NB4 (cell line): ENCODE measurements at places on chromosomes 12 and 14.

GRCh38 chr12:29317556-29318363, 63.2 kb downstream of the ERGIC2 start:
- peak; percentile 92 for DNase-seq

GRCh38 chr14:62745496-62745895, 299.8 kb downstream of the KCNH5 start:
- DNase-seq: no peak

GRCh38 chr14:45868863-45869262, 615.9 kb upstream of the MIS18BP1 start:
- no peak for DNase-seq

DNA sequence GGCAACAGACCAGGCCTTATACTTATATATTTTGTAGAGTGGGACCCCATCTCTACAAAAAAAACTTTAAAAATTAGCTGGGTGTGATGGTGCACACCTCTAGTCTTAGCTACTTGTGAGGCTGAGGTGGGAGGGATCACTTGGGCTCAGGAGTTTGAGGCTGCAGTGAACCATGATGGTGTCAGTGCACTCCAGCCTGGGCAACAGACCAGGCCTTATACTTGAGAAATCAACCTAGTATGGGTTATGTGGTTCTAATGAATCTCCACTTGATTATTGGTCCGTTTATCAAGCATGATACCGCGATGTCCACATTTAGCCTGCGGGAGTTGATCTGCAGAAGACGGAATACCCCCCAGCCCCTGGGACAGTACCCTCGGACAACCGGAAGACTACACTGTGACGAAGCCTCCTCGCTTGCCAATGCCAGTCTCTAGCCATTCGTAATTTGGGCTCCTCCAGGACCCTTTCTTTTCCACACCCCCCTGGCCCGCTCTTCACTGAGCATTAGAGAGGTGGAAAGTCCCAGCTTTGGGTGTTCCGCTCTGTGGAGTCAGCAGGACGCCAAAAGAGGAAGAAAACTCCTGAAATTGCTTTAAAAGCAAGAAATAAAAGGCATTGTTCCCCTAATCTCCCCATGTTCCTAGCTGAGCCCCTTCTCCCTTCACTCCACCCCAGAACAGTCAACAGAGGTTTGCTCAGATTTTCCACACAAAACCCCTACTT, 19.4 kb downstream of the LTBP2 start:
- DNase-seq: no peak

GRCh38 chr14:89479802-89480201, 62.8 kb upstream of the FOXN3 start:
- DNase-seq: no peak

- peak; percentile 93 for DNase-seq
These were observed 26.8 kb downstream of the FLVCR2 start for GRCh38 chr14:75604979-75605851.

DNA sequence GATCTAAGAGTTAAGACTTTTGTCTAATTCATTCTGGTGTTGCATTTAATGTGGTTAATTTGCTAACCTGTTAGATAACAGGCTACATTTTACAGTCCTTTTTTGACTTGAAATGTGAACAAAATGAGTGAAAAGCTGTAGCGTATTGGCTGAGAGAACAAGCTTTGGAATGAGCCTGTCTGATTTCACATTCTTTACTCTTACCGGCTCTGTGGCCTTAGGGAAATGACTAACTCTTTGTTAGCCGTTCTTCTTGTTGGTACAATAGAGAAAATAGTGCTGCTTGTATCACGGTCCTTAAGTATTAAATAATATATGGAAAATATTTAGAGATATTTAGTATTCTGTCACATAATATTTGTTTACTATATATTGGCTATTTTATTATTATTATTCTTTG, 1.9 kb downstream of the MNAT1 start:
- DNase-seq: no peak

- DNase-seq: no peak
These were observed 48.2 kb upstream of the BTG1 start for GRCh38 chr12:92193846-92194245.

DNA sequence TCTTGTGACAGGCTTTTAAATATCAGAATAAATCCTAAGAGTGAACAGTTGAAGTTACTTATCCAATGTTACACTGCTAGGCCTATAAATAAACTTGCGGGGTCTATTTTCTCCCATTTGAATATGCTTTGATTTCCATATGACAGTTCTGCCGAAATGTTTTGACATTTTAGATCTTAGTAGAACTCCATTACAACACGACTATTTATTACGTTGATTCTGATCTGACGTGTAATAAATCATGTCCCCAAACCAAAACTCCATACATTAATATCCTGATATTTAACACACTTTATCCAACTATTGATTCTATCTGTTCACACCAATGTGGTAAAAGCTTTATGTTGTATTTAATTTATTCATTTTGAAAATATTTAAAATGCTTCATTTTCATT, 16.1 kb upstream of the NEMF start:
- no peak for DNase-seq

DNA sequence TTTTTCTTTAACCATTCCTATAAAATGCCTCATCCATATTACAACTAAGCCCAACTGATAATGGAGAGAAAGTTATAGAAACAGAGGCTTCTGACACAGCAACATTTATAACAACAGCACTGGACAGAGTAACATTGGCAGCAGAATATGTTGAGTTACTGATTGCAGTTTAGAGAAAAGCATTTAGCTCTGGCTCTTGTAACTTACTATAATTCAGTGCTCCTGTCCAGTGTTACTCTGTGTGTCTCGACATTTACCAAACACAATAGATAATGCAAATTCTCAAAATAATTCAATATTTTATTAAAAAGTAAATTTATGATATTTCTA, 356.1 kb downstream of the CEP128 start:
- DNase-seq: no peak

GRCh38 chr12:89484470-89484869, 40.1 kb downstream of the GALNT4 start:
- no peak for DNase-seq

GRCh38 chr12:124635316-124635715, 67.9 kb upstream of the NCOR2 start:
- no peak for DNase-seq

DNA sequence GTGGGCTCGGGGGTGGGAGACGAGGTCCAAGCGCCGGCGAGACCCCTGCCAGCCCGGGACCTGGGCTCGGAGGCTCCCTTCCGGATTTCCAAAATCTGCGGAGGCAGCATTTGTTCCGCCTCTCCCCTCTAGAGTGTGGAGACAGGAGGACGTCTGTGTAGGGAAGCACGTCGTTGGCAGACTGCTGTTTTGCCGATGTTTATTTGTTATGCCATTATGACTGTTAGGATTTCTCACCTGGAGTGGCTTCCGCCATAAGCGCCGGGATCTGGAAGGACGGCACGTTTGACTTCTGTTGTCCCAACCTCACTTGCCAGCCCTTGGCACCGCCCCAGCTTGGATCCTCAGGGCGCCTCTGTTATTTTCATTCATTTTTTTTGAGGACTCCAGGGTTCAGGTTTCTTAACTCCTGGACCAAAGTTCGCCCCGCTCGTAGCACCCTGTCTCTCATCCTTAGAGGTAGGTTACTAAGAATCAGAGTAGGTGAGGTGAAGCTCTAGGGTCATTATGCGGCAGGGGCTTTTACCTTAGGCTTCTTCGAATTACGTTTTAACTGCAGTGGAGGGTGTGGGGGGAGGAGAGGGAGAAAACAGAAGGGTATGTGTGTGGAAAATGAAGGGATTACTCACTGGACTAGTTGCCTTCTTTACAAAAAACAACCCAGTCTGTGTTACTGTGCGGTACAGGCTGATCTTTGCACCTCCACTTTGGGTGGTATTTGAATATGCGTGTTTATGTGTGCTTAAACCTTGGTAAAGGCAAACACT, 547 bp upstream of the PYGL start:
- DNase-seq: peak; percentile 40

DNA sequence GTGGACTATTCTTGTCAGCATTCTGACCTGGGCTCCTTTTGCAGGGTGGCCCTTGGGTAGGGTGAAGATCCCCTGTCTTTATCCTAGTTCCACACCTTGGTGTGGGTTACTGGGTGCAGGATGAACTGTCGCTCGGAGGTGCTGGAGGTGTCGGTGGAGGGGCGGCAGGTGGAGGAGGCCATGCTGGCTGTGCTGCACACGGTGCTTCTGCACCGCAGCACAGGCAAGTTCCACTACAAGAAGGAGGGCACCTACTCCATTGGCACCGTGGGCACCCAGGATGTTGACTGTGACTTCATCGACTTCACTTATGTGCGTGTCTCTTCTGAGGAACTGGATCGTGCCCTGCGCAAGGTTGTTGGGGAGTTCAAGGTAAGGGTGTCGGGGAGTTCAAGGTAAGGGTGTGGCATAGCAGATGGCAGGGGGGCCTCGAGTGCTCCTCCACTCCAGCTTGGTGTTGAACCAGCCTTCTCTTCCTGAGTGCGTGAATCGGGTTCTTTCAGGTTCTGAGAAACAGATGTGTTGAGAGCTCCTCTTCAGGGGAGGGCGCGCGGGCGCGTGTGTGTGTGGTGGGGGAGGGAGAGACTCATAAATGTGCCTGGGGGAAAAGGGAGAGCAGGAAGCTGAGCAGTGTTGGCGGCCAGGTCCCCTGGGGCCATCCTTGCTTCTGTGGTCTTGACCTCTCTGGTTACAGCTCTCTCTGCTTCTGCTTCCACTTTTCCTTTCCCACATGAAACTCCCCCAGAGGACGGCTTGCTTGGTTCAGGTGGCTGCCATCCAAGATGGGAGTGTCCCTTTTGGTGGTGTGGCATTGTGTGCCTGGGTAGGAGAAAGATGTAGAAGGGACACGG, 4.0 kb downstream of the ATG101 start:
- DNase-seq: peak; percentile 99

- DNase-seq: no peak
These were observed 49.3 kb upstream of the AMN start for GRCh38 chr14:102873131-102873530.

DNA sequence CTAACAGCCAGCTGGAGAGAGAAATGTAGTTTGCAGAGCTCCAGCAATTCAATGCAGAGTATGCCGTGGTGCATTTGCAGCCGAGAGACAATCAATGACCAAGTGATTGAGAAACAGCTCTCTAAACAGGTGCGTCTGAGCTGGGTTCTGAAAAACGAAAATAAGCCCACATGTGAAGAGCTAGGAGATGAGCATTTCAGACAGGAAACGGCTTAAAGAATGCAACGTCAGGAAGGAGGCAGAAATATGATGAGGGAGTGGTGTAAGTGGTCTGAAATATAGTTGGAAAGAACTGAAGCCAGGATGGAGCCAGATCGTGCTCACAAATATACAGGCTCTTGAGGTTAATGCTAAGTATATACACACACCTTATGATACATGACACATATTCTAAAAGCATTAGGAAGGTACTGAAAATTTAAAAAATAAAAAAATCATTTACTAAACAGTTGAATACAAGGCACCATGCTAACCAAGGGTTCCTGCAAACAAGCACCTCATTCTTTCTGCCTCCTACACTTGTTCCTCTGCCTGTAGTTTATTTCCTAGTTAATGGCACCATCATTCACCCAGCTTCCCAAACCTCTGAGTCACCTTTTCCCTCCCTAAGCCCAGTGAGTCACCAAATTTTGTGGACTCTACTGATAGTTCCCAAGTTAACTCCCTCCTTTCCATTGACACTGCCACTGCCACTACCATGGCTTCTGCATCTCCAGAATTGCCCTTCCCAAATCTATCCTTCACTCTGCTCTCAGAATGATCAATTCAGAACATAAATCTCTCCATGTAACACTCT, 2.3 kb upstream of the GARIN2 start:
- DNase-seq: no peak

- DNase-seq: peak; percentile 73
These were observed 85.3 kb downstream of the SLC25A47 start for GRCh38 chr14:100408350-100409002.

GRCh38 chr14:67559639-67560038, 26.5 kb downstream of the PLEKHH1 start:
- peak; percentile 57 for DNase-seq

DNA sequence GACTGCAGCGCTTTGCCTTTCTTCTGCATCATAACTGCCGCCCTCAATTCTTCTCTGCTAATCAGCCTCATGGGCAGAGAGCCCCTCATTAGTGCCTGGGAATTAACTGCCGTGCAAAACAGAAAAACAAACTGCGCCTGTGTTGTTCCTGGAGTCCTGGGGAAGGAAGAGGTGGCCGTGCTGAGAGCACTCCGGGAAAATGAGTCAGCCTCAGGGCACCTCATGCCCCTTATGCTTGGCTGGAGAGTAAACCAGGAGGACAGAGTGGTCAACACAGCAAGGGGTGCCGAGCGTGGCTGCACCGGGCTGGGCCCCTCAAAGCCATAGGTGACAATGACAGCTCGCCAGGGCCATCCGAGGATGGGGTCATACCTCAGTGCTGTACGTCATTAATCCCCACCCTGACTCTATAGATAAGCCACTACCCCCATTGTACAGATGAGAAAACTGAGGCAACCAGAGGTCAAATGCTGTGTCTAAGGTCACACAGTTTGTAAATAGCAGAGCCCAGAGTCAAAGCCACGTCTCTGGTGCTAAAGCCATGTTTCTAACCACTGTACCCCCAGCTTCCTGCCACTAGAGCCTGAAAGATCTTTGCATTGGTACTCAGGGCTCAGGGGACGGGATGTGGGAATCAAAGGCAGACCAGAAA, 74.4 kb downstream of the RIMBP2 start:
- no peak for DNase-seq

DNA sequence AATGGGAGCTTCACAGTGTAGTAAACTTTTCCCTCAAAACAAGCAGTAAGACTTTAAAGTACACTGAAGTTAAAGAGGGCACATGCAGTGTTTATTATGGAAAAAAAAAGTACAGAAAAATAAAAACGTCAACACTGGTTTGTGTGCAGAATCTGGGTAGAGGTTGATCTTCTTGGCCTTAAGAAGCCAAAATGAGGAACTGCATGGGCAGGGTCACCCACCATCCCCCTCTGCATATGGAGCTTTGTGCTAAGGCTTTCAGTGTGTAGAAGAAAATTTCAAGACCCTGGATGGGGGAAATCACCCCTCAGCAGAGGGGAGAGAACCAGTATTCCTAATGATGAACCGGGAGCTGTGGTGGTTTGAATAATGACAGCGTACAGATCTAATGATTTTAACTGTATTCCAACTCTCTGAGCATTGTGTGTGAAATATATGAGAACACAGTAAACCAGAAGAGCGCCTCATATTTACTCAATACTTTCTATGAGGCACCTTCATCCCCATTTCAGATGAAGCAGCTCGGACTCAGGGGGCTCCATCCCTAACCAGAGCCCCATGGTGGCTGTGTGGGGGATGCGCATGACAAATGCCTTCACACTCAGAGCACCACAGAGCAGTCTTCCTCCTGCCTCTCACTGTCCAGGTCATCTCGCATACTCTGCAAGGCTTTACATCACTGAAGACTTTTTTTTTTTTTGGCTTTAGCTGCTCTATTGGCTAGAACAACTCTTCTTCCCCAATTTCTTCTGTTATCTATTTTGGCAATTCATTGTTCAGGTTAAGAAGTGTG, 33.4 kb downstream of the ACADS start:
- peak; percentile 65 for DNase-seq

- no peak for DNase-seq
These were observed 8.3 kb downstream of the NDRG2 start for GRCh38 chr14:21016413-21017190.

GRCh38 chr12:113899561-113900471, 66.3 kb downstream of the RBM19 start:
- no peak for DNase-seq

GRCh38 chr12:112705037-112705632, 86.4 kb upstream of the RPH3A start:
- no peak for DNase-seq

GRCh38 chr12:52873832-52874572, 25.2 kb upstream of the KRT78 start:
- peak; percentile 91 for DNase-seq

- no peak for DNase-seq
These were observed 105.5 kb upstream of the PRB2 start for GRCh38 chr12:11500861-11501230.

GRCh38 chr12:50127546-50127945, 15.5 kb downstream of the COX14 start:
- no peak for DNase-seq
